Astrocyte of the spinal cord (primary cell): ENCODE measurements at places on chromosomes 4 and X.

- peak; percentile 57 for DNase-seq
These were observed 63.7 kb downstream of the ADAMTS3 start for GRCh38 chr4:72505314-72505744.

DNA sequence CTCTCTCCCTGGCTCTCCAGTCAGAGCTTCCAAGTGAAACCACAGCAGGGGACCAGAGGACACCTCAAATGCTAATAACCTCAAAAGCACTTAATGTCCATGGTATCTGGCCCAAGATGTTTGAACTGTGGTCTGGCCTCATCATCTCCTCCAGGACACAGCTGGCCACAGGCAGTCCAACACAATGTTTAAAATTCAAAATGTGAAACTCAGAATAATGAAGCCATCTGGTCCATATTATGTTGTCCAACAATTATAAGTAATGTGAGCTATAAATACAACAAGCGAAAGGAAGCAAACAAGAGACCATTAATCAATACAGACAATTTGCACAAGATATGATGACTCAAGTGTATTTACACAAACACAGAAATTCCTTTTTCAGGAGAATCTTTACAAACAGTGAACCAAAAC lies 90.7 kb upstream of the S100G start:
- DNase-seq = no peak

- no peak for DNase-seq
These were observed 47.3 kb downstream of the STIM2 start for GRCh38 chr4:26907731-26908599.

GRCh38 chr4:44118971-44119680 lies 329.5 kb downstream of the KCTD8 start:
- peak; percentile 5 for DNase-seq
